ENCODE measurements at places on chromosomes 3 and 15.

DNA sequence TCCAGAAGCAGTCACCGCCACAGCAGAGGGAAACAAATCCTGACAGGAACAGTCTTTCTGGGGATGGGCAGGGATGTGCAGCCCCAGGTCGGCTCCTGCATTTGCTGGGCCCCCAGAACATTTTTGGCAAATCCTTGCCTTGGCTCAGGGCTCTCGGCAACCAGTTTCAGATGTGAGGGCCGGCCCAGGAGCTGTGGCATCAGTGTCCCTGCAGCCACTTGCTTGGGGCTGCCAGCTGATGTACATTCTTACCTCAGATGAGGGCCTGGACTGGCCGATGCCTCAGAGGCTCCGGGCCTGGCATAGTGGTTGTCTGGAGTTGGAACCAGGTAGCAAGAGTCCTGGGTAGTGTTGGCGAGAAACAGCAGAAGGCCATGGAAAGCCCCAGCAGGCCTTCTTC, 4.2 kb downstream of the CYB561D2 start:
- no peak for DNase-seq

GRCh38 chr15:93252780-93253179, 163.8 kb upstream of the RGMA start:
- DNase-seq: no peak

GRCh38 chr3:104990758-104991157, 376.0 kb upstream of the ALCAM start:
- DNase-seq: no peak

DNA sequence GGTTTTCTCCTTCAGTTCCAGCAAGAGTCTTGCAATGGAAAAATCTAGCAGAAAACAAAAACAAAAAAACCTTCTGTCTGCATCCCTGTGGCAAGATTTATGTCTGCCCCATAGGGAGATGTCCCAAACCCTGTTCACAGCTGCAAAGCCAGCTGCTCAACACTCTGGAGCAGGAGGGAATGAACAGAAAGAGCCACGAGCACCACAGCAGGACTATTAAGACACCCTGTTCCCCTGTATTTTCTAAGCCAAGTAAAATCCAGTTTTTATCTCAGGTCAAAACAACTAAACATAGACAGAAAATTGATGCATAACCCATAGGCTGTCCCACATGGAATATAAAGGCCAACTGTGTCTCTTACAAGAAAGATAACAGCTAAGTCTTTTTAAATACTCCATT, 357.9 kb downstream of the LSAMP start:
- no peak for DNase-seq

DNA sequence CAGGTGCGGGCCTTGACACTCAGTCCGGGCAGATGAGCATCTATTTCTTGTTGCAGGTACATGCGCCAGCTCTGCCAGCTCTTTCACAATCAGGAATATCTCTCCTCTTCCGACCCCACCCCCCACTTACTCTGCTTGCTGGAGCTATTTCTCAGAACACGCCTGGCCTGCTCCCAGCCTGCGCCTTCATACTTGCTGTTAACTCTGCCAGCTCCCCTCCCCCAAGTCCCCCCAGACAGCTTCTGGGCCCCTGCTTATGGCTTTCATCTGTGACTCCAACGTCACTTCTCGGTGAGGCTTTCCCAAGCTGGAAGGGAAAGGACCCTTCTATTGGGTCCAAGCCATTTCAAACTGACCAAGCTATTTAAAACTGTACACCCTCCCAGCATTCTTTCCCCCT, 15.2 kb downstream of the MAGEF1 start:
- no peak for DNase-seq

- DNase-seq: peak; percentile 65
Measured at GRCh38 chr15:99707473-99708270, 25.6 kb downstream of the LYSMD4 start.

- DNase-seq: no peak
Measured at GRCh38 chr3:149615731-149616221, 42.0 kb downstream of the WWTR1 start.

DNA sequence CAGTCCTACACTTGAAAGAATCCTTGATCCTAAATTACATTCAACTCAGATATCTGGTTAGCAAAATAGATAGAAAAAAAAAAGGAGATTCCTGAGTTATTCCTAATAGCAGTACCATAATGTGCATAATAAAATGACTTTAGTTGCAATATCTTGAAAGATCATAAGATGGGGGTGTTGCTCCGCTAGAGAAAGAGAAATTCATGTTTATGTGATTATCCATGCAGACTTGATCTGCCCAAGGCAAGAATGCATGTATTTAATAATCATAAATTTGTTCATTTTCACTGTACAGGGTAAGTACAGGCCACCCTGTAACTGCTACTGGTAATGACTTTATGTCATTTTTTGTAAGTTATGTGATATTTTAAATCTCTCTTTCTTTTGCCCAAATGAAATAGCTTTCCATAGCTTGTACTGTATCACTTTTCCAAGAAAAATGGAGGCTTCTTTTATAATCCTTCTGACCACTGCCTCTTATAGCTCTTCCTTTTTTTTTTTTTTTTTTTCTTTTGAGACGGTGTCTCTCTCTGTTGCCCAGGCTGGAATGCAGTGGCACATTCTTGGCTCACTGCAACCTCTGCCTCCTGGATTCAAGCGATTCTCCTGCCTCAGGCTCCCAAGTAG, 84.6 kb downstream of the HCN4 start:
- DNase-seq: peak; percentile 52

DNA sequence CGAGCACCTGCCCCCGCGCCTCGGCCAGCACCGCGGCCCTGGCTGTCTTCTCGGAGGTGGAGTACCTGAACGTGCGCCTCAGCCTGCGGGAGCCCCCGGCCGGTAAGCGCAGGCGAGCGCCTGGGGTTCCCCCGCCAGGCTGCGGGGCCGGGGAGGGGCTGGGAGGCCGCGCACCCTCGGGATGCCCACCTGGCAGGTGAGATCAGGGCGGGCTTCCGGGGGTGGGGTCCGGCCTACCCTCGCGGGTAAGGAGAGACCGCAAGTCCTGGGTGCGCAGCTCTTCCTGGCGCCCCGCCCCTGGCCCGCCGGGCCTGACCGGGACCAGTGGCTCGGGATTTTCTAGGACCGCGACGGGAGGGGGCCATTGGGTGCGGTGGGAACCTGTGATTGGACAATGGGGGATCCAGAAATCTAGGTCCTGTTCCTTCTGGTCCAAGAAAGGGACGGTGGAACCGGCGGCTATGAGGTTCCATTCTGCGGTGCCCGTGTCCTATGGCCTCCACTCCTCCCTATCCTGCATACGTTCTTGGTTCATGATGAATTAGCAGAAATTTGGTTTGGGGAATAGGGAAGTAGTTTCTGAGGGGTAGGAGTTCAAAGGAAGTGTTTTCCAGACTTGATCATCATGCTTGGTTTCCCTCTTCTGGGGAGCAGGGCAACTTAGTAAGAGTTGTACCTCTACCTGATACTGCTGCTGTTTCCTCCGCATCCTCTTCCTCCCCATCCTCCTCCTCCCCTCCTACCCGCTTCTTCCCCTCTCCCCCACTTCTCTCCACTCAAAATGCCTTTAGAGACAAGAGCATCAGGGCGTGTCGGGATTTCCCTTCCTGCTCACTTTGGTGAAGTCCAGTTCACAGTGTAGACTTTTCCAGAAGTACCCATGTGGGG, 808 bp downstream of the ARRDC4 start:
- DNase-seq: peak; percentile 14

GRCh38 chr3:122520861-122521260, 6.1 kb upstream of the KPNA1 start:
- peak; percentile 87 for DNase-seq

GRCh38 chr15:58423205-58423604, 8.6 kb upstream of the LIPC start:
- no peak for DNase-seq

DNA sequence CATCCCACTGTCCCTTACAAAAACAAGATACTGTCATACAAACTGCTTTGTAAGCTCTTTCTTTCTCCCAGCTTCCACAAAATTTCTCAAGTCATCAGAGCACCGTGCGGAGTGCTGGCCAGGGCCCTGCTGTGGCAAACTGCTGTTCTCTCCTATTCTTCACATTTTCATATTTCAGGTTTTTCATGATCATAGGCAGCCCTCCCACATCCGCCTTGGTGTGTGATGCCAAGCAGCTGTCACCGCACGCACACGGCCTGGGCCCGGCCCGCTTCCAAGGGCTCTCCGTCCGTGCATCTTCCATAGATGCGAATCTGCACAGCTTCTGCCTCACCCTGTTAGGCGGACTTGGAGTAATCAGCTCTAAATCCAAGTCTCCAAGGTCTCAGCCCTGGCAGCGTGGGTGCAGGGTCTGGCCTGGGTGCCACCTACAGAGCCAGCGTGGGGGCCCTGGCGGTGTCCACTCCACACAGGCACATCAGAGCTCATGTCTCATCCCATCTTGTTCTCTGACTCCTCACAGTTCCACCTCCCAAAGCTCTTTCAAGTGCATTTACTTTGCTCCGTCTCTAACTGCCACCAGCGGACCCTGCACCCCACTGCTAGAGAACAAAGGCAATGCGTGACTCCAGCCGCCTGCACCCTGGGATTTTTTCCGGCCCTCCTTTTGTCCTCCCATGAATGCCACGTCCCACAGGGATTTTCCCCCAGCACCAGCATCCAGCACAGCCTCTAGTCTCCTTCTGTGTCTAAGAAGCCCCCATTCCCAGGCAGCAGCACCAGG, 27.2 kb downstream of the CYFIP1 start:
- peak; percentile 13 for DNase-seq

- DNase-seq: no peak
Measured at GRCh38 chr3:193496658-193497057, 58.0 kb downstream of the ATP13A4 start.

DNA sequence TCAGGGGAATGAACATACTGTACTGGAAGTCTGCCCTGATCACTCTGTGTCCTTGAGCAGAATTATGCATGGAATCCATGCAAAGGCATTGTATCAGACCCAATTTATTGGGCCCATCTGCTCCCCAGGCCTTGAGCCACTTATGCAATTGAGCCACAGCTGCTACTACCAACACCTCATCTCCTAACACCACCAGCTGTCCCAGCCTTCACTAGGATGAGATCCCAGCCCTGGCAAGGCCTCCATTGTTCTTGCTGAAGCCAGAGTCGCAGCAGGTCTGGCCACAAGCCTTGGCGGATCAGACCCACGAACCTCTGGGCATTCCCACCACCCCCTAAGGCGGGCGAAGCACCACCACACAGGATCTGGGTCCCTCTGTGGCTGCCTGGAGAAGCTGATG, 9.2 kb upstream of the NME9 start:
- DNase-seq: no peak

DNA sequence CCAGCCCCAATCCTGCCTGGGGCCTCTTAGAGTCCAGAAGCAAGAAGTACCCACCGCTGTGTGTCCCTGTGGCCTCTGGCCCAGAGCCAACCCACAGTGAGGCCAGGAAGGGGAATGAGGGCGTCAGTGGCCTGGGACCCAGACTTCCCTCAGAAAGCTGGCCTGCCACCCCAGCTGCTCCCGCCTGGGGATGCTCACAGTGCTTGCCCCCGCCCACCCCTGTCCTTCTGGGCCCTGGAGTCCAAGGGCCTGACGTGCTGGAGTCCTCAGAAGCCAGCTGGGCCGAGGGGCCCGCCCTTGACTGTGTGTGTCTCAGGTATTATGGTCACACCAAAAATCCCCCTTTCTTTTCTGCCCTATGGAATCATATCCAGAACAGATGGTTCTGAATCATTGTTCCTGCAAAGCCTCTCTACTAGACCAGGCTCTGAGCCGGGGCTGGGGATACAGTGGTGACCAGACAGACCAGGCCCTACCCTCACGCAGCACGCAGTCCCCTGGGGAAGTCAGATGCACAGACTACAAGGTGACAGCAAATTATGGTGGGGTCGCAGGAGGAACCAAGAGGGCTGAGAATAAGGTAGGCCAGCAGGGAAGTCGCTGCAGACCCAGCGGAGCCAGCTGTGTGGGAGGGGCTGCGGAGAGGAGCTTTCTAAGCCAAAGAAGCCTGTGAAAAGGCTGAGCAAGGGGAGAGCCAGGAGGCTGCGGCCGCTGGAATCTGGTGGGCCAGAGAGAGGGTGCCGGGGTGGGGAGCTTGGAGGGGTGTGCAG, 99.1 kb downstream of the VGLL4 start:
- DNase-seq: peak; percentile 30

GRCh38 chr15:82018201-82018600, 27.6 kb downstream of the MEX3B start:
- no peak for DNase-seq

DNA sequence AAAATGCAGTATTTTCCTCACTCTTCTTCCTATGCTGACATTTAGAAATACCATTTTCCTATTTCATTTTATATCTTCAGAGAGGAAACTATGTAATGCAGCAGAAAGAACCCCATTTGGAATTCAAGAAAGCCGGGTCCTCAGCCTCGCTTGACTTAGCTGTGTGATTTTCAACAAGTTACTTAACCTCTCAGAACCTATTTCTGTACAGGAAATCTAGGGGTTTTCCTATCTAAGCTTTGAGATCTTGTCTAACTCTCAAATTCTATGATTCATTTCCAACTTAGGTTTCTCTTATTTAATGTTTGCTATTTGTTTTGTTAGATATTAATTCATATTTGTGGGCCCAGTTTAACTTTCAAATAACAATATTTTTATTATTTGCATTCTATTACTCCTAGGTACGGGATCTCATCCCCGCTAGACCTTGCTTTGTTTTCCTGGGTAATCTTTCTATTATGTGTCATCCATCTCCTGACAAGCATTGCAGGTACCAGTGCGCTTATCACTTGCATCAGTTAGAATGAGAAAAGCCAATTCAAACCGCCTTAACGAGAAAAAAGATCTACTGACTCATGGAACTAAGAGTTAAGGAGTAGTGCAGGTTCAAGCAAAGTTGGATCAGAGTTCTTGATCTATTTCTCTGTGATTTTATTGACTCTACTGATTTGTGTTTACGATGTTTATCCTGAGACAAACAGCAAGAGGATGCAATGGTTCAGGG, 70.6 kb upstream of the BHLHE40 start:
- no peak for DNase-seq

DNA sequence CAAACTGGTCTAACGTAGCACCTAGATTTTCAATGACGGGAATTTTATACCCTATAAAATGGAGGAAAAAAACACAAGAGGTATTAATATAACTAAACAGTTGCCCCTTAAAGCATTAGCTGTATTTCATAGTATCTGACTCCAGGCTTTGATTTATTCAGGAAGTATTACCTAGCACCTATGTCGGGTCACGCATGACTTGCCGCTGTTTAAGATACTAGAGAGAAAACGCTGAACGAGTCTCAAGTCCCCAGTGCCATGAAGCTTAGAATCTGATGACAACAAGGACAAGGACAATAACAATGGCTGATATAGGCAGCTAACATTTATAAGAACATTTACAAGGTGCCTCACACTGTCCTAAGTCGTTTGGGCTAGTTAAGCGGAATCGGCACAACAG, 1.9 kb downstream of the SNRPA1 start:
- DNase-seq: no peak

Data from fibroblast of gingiva (primary cell).